ENCODE measurements at places on chromosomes 5 and 9.

DNA sequence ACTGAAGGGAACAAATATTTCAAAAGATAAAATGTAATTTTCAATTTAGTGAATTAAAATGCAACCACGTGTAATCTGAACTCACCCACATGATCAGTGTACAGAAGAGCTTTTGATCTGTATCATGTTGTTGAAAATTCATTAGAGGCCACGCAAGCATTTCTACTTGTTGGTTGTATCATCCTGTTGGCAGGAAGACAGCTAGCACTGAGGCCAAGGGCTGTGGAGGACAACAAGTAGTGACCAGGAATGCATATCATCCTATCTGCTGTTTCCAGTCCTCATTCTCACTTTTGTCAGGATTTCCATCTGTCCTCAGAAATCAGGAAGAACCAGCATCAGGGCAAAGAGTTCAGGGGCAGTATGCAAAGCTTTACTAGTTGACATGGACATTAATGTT, 29.9 kb upstream of the CKS2 start:
- DNase-seq = no peak

DNA sequence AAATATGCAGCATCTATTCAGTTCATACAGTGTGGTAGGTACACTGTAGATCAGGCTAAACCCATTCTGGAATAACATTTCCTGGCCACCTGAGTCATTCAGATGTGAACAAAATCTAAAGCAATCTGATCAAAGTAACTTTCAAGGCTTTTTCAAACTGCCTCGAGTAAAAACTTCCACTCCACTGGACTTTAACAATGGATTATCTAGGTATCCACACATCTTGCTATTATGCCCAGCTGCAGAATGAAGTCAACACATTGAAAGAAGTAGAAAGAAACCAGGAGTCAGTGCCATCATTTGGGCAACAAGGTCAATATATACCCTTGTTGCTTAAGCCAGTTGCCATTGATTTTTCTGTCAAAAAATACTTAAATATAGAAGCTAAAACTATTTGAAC, 1352.6 kb upstream of the NUDT12 start:
- DNase-seq = no peak

GRCh38 chr5:144203750-144204596, 33.3 kb downstream of the KCTD16 start:
- DNase-seq = no peak

DNA sequence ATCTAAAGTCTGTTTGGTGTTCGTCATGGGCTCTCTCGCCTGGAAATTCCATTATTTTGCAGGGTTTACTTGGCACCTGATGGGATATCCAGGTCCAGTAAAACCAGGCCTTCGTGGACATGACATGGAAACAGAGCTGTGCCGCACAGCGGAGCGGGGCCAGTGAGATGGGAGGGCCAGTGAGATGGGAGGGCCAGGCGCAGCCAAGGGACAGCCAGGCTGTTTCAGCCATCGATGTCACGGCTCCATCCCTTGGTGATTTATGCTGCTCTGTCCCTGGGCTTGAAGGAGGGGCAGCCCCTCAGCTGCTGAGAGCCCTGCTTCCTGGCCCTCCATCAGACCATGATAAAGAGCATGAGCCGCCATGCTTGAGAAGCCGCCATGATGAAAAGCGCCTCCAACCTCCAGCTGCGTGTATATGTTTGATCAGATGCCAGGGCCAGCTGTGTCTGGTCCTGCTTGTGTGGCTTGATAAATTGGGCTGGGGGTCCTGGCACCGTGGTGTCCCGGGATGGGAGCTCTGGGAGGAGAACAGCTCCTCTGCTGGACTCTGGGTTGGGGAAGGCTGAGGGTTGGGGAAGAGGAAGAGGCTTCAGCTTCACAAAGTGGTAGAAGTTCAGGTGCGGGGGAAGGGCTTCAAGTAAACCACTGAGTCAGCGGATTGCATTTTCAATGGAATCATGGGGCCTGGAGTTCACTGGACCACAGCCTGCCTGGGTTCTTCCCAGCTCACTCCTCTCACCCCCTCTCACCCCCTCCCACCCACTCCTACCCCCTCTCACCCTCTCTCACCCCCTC, 6.1 kb upstream of the COL5A1 start:
- no peak for DNase-seq

DNA sequence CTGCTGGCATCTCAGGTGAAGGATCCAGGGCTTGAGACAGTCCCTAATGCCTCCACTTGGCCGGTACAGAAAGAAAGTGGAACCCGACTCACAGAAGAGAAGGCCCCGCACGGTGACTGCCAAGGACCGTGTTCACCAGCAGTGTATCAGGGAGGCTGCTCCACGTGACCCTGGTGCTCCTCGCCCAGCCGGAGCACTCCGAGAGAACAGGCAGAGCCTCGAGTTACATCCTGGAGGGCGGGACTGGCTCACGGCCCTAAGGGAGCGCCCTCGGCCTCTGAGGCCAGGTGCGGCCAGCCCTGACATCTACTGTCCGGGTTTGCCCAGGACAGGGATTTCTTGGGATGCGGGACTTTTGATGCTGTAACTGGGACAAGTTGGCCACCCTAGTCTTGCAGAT, 104.0 kb upstream of the SARDH start:
- DNase-seq = no peak

All from activated T-cell treated with anti-CD3 and anti-CD28 coated beads for 1 hour (primary cell).